ENCODE measurements at places on chromosomes 7 and 10.

GRCh38 chr7:91957823-91958222 lies 17.2 kb downstream of the AKAP9 start:
- DNase-seq, result no peak

DNA sequence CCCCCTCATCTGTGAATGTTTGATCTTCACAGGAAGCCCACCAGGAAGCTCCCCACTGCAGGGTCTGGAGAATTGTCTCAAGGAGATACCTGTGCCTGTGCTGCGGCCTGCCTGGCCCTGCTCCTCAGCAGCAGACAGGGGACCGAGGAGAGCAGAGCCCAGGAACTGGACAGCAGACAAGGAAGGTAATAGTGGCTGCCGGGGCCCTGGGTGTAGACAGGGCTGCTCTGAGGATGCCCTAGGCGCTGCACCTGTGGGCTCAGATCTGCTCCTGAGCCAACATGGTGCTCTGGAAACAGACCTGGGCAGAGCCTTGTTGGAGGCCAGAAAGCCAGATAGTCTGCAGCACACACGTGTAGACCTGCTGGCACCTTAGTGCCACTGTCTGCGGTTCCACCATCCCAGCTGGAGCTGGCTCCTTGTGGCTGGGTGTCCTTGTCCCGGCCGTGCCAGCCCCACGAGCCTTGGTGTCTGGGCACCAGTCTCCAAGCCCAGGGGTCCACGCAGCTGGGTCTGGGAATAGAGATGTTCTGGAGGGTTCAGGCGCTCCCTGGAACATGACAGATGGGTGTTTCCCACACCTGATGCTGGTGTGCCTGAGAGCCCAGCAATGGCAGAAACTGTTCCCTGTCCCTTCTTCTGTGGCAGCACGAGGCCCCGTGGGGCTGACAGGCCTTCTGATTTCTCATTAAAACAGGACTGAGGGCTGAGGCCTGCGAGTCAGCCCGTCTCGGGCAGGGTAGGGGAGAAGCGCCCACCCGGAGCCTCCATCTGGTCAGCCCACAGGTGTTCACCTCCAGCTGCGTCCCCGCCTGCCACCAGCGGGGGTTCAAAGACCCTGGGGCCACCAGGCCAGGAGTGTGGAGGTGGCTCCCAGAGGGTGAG lies 44.7 kb downstream of the ZNF467 start:
- no peak for DNase-seq

- no peak for DNase-seq
Measured at GRCh38 chr7:156463280-156463679, 177.3 kb upstream of the RNF32 start.

GRCh38 chr7:20466543-20467021 lies 135.9 kb downstream of the ITGB8 start:
- DNase-seq, result no peak

DNA sequence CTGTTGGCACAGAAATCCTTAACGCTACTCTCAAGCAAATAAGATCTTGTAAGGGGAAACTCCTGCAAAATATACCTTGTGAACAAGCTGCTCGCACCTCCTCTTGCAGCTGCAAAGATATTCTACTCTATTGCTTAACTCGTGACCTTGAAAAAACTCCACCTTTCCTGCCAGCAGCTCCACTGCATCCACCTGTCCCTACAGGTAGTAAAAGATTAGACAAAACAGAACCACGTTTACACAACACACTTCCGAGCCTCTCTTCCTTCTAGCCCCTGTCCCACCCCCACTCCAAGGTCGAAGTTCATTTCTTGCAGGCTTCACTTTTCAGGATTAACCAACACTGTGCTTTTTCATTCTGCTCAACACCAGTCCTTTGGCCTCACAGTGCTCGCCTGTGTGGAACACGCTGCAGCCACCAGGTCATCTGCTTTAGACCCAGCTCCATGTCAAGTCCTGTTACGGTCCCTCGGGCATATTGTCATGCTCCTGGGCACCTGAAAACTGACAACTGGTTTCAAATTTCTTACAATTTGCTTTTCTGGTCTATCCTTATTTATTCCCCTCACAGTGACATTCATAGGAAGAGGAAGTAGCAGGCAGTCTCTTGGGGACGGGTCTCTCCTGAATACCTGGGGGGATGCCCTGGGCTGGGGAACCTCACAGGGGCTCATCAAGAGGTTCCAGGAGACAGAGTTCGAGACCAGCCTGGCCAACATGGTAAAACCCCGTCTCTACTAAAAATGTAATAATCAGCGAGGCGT lies 165.8 kb upstream of the KLF14 start:
- no peak for DNase-seq

GRCh38 chr10:128973221-128973620 lies 493.8 kb upstream of the MGMT start:
- no peak for DNase-seq

GRCh38 chr10:117246997-117247671 lies 6.2 kb downstream of the SLC18A2 start:
- no peak for DNase-seq

GRCh38 chr10:95229724-95230627 lies 35.9 kb downstream of the ACSM6 start:
- DNase-seq, result no peak

GRCh38 chr7:47347816-47348385 lies 234.0 kb downstream of the TNS3 start:
- no peak for DNase-seq

DNA sequence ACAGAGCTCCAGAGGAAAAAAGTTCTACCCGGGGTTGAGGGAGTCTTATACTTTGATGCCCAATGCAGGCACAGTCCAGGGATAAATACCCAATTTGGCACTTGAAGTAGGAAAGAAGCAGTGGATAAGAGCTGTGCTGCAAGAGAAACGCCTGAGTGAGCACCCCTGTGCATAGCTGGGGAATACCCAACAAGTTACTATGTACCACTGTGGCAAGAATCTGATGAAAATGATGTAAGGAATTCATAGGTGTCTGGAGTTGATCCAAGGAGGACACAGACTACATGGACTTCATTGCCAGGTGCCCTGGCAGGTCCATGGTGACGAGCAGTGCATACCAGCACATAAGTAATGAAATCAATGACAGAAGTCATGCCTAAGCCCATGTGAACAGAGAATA lies 183.7 kb upstream of the FEZF1 start:
- no peak for DNase-seq

DNA sequence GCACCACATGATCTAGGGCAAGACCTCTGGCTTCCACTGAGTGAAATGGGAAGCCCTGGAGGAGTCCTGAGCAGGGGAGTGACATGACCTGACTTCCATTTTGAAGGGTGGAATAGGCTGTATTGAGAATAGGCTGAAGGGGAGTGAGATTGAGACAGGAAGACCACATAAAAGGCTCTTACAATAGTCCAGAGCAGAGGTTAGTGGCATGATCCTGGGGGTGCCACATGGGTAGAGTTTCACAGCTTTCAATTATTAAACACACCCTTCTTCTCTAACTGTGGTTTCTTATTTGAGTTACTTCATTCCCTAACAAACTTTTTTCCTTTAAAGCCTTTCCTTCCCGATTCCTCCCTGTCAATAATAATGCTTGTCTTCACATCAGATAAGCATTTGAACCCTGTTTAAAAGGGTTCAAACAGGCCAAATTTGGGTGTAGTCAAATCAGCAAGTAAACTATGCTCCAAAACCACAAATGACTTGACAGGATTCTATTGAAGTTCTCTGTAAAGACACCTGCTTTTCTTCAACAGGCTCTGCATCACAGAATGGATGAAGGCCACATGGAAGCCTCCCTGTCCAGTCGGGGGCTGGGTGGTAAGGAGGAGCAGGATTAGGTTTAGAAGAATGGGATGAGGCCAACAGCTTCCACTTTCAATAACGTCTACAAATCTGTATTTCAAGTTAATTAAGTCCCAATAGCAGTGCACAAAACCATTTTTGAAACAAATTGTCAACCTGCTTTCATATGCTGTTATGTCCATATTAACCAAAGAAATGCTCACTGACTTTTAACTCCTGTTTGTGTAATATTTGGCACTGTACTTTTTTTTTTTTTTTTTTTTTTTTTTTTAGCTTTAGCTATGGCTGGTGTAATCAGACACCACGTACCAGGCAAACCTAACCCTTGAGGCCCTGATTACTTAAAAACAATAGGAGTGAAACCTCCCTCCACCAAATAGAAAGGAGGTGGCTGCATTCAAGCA lies 131.9 kb downstream of the NRCAM start:
- DNase-seq, result no peak

- no peak for DNase-seq
Measured at GRCh38 chr7:134910968-134911367, 75.3 kb upstream of the AGBL3 start.

- no peak for DNase-seq
Measured at GRCh38 chr10:52818019-52818418, 45.4 kb upstream of the MBL2 start.

All from stimulated activated CD4-positive, alpha-beta T cell treated with anti-CD3 and anti-CD28 coated beads, Interleukin-12 subunit alpha, Interleukin-12 subunit beta, amount 100 ng/mL, for 24 hours (primary cell).